RPMI7951 (cell line): ENCODE measurements at places on chromosomes 6 and 20. TPM values are rescaled to one million over a fixed set of nuclear protein-coding genes. Genes with fewer than 3 reads are reported as not detected.
A peak's percentile ranks its signal among the peaks of the same experiment; 100 is the strongest.

- peak; percentile 94 for DNase-seq
Observed at GRCh38 chr6:44022296-44022661, 105.0 kb downstream of the MRPL14 start.

DNA sequence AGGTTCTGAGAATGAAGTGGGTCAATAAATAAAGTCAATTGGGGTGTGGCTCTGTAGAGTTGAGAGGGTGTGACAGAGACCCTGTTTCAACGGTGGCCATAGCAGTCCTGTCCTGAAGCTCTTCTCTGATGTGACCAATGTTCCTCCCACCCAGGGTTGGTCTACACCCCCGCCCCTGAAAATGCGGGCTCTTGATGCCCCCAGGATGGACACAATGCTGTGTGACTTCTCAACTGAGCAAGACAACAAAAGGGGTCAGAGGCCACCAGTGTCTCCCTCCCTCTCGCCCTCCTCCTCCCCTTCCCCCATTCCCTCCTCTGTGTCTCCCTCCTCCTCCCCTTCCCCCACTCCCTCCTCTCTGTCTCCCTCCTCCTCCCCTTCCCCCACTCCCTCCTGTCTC lies 41.7 kb upstream of the NXT1 start:
- DNase-seq = no peak

GRCh38 chr20:23320317-23320716 lies 30.3 kb upstream of the NXT1 start:
- DNase-seq = peak; percentile 56

GRCh38 chr20:57265997-57266290 lies 497 bp downstream of the BMP7 start:
- DNase-seq = no peak

GRCh38 chr20:6664574-6664973 lies 102.9 kb upstream of the BMP2 start:
- peak; percentile 42 for DNase-seq

GRCh38 chr6:8947900-8948299 lies 512.6 kb upstream of the SLC35B3 start:
- DNase-seq = peak; percentile 18

GRCh38 chr20:50138120-50138478 lies 15.4 kb downstream of the PEDS1 start:
- no peak for DNase-seq

DNA sequence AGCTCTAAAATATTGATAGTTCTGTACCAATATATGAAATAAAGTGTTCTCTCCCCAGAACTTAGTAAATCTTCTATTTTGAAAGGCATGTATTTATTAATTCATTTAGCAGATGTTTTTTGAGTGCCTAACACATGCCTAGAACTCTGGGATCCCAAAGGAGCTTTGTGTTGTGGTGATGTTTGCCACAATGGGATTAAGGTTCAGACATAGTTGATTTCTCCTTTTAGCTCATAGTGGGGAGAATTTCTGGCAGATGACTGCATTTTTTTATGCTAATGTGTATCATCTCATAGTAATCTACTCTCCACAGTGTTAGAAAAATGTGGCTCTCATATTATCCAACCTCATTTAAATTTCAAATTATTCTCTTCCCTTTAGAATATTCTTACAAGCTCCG lies 21.7 kb downstream of the MYB start:
- DNase-seq = no peak

DNA sequence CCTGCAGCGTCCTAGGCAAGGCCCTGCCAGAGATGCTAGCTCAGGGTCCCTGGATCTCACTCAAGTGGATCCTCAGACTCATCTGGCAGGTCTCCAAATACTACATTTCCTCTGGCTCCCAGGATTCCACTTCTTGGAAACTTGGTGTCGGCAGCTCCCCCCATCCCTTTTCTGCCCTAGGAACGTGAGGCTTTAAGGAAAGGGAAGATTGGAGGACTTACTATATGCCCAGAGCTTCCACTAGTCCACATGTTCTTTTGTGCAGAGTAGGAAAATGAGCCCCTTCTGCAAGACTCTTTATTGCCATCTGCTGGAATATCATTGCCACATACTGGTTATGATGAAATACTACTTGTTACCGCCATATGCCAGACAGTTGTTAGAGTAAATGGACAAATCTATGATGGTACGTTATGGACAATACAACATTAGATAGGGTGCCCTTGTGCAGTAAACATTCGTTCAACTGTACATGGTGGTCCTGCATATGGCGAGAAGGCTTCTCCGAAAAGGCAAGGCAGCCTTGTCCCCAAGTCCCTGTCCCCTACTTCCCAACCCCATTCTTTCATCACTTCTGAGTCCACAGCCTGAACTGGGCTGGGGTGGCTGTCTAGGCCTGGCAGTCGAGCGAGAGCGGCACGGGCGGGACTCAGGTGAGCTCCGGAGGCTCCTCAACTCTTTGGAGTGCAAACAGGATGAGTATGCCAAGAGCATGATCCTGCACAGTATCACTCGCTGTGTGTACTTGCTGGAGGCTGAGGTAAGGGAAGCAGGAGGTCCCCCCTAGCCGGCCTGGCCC lies 780 bp downstream of the ARMC12 start:
- peak; percentile 70 for DNase-seq

- DNase-seq = peak; percentile 24
Observed at GRCh38 chr6:53360093-53360912, 11.6 kb upstream of the ELOVL5 start.

SLC24A3 gene
- 9.0 and 9.6 TPM in 2 replicates for total RNA-seq

GRCh38 chr20:44644667-44645131 lies 6.8 kb downstream of the ADA start:
- DNase-seq = no peak

CCM2L gene
- total RNA-seq = not detected in 2 replicates

- no peak for DNase-seq
Observed at GRCh38 chr6:69456086-69456485, 340.7 kb downstream of the LMBRD1 start.

DEFB121 gene
- total RNA-seq = not detected in 2 replicates

DNA sequence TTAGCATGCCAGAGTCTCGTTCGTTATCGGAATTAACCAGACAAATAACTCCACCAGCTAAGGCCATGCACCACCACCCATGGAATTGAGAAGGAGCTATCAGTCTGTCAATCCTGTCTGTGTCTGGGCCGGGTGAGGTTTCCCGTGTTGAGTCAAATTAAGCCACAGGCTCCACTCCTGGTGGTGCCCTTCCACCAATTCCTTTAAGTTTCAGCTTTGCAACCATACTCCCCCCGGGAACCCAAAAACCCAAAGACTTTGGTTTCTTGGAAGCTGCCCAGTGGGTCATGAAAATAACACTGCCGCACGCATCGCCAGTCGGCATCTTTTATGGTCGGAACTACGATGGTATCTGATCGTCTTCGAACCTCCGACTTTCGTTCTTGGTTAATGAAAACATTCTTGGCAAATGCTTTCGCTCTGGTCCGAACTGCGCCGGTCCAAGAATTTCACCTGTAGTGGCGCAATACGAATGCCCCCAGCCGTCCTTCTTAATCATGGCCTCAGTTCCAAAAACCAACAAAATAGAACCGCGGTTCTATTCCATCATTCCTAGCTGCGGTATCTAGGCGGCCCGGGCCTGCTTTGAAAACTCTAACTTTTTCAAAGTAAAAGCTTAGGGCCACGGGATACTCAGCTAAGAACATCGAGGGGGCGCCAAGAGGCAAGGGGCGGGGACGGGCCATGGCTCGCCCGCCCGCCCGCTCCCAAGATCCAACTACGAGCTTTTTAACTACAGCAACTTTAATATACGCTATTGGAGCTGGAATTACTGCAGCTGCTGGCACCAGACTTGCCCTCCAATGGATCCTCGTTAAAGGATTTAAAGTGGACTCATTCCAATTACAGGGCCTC lies 1958.5 kb upstream of the DEFB115 start:
- DNase-seq = no peak

DNA sequence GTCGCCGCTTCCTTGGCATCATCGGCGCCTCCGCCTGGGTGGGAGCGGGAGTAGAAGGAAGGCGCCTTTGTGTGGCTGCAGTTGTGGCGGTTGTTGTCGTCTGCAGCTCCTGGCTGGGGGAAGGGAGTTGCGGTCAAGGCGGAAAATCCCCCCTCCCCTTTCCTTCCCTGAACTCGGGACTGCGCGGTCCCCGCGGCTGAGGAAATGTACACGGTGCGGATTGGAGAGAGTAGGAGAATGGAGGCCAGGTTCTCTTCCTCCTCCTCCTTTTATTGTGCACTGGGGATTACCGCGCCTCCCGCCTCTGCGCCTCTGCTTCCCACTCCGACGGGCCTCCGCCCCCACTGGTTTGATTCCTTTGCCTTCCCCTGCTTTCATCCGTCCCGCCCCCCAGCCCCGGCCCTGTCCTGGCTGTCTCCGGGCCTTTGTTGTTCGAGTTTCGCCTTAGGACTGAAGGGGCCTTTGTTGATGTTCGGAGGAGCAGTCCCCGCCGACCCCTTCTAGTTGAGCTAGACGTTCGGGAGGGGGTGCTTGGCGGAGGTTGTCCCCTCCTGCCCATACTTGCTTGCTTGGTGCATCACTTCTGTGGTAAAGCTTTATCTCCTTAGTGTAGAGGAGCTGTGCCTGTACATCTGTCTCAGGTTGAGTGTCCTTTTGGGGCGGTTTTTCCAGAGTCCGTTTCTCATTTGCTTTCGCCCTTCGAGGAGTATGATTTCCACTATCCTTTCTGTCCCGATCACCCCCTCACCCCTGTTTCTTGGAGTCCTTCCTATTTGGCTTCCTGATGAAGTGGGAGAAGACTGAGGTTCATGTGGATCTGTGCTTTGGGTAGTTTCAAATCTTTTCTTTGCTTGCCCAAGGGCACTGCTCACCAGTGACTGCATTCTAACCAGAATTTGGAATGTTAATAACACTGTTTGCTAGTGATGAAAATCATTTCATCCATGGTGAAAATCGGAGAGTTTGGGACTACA lies 764 bp downstream of the ZNF292 start:
- peak; percentile 58 for DNase-seq

- DNase-seq = peak; percentile 93
Observed at GRCh38 chr20:43776691-43777090, 49.9 kb upstream of the GTSF1L start.

PSORS1C2 gene
- not detected in 2 replicates for total RNA-seq

DNA sequence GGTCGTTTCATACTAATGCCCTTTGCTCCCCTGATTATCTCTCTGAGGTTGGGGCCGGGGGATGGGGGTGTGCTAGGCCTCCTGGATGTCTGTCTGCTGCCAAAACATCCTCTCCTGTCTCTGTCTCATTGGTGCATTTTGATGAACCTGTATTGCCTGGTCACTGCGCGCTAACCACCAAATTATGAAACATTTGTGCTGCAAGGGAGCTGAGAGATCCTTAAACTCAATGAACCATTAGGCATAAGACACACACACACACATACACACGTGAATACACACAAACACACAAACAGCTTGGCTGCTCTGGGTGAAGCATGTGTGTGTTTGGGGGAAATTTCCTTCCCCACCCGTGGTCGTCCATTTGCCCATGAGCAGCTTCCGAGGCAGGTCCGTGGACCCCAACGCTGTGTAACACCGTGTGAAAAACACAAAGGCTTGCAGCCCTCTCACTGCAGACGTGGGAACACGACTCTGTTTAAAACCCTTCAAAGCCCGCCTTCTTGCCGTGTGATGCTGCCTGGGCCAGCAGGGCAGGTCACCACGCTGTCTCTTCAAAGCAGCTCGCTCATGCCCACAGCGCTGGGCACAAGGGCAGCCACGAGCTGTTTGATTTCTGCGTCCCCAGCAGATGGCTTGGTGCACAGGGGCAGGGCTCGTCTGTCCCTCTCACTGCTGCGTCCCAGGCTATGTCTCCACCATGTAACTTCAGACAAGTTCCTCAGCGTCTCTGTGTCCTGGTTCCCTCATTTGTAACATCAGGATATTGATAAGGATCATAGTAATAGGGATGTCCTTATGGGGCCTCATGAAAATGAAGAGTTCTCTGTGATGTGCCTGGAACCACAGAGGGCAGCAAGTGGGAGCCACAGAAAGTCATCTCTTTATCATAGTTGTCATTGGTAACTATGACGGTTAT lies 96.8 kb downstream of the CDH26 start:
- no peak for DNase-seq

ZSCAN23 gene
- total RNA-seq = 4.0 and 8.4 TPM in 2 replicates

GRCh38 chr6:1081551-1082284 lies 230.2 kb upstream of the FOXQ1 start:
- DNase-seq = no peak

DNA sequence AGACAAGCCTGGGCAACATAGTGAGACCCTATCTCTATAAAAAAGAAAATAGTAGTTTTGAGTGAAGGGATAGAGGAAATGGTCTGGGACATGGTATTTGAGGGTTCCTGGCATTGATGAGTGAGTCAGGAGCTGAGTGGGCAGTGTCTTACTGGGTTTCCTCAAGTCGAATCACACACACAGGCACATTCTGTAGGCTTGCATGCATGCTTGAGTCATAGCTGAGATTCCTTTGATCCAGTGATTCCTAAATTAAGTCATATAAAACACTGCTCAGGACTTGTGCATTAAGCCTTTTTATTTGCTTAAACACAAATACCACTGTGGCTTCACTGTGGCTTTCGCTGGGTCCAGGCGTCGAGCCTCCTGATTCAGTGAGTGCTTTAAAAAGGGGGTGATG lies 71.8 kb upstream of the TMEM181 start:
- peak; percentile 97 for DNase-seq

PAK5 gene
- not detected in 2 replicates for total RNA-seq
